ENCODE measurements at places on chromosomes 12 and 14. TPM values are rescaled to one million over a fixed set of nuclear protein-coding genes. Genes with fewer than 3 reads are reported as not detected.

The HCFC2 gene
- 22.0 TPM for total RNA-seq

The ABHD12B gene
- not detected for total RNA-seq

The CLEC2A gene
- total RNA-seq: not detected

The CLEC6A gene
- not detected for total RNA-seq

The ASCL1 gene
- not detected for total RNA-seq

The EPYC gene
- not detected for total RNA-seq

The METTL3 gene
- total RNA-seq: 26.0 TPM

DNA sequence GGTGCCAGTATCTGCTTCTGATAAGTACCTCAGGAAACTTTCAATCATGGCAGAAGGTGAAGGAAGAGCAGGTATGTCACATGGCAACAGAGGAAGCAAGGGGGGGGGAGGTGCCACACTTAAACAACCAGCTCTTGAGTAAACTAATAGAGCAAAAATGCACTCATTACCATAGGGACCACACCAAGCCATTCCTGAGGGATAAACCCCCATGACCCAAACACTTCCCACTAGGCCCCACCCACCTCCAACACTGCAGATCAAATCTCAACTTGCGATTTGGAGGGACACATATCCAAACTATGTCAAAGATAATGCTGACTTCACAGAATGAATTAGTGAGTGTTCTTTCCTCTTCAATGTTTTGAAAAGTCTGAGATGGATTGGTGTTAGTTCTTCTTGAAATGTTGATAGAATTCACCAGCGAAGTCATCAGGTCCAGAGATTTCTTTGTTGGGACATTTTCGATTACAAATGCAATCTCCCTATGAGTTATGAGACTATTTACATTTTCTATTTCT is 16.6 kb downstream of the TFCP2 start:
- no peak overlapping the region for H3K4me3 ChIP-seq
- H3K36me3 ChIP-seq: no peaks in the 10 kb centered on the region
- peaks cover 10% of the 10 kb centered on the region for H3K4me1 ChIP-seq
- peaks cover 2% of the 10 kb centered on the region for H3K27me3 ChIP-seq

DNA sequence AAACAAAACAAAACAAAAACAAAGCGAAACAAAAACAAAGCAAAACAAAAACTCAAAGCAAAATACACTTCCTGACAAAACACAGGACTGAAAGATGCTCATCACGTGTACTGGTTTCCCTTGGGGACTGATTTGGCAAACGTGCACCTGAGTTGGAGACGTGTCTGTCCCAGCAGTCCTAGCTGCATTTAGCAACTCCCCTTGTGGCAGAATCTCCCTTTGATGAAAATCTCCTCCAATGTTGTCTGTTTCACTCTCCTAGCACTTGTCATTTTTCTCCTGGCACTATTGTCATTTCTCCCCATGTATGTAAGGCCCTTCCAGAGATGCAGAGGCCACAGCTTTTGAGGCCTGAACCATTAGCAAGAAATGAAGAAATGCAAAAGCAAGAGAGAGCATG is 6.8 kb upstream of the SLC24A4 start:
- DNase-seq: no peak
- H3K27me3 ChIP-seq: peaks cover 32% of the 10 kb centered on the region
- no peak overlapping the region for H3K27ac ChIP-seq
- H3K4me3 ChIP-seq: no peak overlapping the region

- peaks cover 37% of the 10 kb centered on the region for H3K4me1 ChIP-seq
- no peak overlapping the region for H3K4me3 ChIP-seq
- no peaks in the 10 kb centered on the region for H3K36me3 ChIP-seq
- DNase-seq: no peak
- no peak overlapping the region for H3K27ac ChIP-seq
- no peaks in the 10 kb centered on the region for H3K27me3 ChIP-seq
Measured at GRCh38 chr14:51428981-51429380, 188.9 kb downstream of the TMX1 start.

- DNase-seq: no peak
- no peaks in the 10 kb centered on the region for H3K36me3 ChIP-seq
- no peaks in the 10 kb centered on the region for H3K27me3 ChIP-seq
Measured at GRCh38 chr12:127063339-127064072, 1203.5 kb upstream of the TMEM132C start.

GRCh38 chr14:95046711-95047681 is 110.3 kb downstream of the DICER1 start:
- H3K36me3 ChIP-seq: no peaks in the 10 kb centered on the region
- H3K27me3 ChIP-seq: peaks cover 14% of the 10 kb centered on the region
- H3K4me3 ChIP-seq: no peak overlapping the region
- no peak overlapping the region for H3K27ac ChIP-seq
- DNase-seq: no peak

DNA sequence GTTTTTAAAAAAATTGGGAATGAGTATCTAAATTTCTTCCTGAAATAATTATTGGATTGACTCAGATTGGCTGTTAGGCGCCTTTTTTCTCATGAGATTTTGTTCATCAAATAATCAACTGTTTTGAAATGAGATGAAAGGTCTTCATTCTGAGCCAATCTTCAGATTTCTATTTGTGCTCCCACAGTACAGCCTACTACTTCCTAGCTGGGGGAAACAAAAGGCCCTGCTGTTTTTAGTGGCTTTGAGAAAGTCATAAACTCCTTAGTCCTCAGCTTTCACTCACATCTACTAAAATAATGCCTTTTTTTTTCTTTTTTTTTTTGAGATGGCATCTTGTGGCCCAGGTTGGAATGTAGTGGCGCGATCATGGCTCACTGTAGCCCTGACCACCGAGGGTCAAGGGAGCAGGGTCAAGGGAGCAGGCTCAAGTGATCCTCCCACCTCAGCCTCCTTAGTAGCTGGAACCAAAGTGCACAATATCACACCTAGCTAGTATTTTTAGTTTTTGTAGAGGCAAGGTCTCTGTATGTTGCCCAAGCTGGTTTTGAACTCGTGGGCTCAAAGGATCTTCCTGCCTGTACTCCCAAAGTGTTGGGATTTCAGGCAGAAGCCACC is 15.2 kb downstream of the NACA start:
- H3K27me3 ChIP-seq: peaks cover 2% of the 10 kb centered on the region
- H3K36me3 ChIP-seq: peaks cover 33% of the 10 kb centered on the region
- H3K27ac ChIP-seq: no peak overlapping the region
- peaks cover 7% of the 10 kb centered on the region for H3K4me1 ChIP-seq

DNA sequence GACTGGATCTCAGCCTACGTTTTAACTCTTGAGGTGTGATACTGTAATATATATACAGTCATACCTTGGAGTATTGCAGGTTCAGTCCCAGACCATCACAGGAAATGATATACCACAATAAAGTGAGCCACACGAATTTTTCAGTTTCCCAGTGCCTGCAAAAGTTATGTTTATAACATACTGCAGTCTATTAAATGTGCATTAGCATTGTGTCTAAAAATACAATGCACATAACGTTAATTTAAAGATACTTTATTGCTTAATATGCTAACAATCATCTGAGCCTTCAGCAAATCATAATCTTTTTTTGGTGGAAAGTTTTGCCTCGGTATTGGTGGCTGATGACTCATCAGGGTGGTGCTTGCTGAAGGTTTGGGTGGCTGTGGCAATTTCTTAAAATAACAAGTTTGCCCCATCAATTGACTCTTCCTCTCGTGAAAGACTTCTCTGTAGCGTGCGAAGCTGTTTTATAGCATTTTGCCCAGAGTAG is 18.9 kb downstream of the PYROXD1 start:
- no peak overlapping the region for H3K4me3 ChIP-seq
- H3K4me1 ChIP-seq: peaks cover 16% of the 10 kb centered on the region
- no peak overlapping the region for H3K27ac ChIP-seq
- DNase-seq: no peak
- H3K27me3 ChIP-seq: no peaks in the 10 kb centered on the region
- peaks cover 13% of the 10 kb centered on the region for H3K36me3 ChIP-seq

DNA sequence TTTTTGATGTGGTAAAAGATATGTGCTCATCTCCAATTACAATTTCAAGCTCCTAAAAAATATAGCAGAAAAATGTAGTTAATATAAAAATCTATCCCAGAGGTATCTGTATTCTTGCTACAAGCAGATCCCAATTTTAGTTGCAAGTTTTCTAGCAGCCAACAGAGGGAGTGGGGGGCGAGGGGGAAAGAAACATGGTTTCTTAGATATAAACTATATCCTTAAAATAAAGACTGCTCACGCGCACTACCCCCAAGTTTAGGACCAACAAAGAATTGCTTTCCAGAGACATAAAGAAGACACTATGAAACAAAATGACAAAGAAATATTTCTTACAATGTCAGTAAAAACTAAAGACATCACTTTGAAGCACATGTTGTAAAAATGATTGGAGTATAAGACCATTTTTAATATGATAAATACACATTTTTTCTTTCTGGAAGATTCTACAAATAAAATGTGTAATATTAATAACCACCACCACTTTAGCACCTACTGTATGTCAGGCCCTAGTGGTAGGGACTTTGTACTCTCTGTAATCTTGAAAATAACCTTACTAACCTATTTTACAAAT is 5.4 kb downstream of the MAGOHB start:
- no peak overlapping the region for H3K4me3 ChIP-seq
- H3K36me3 ChIP-seq: peaks cover 26% of the 10 kb centered on the region
- DNase-seq: peak; percentile 13
- no peaks in the 10 kb centered on the region for H3K27me3 ChIP-seq
- no peak overlapping the region for H3K27ac ChIP-seq

DNA sequence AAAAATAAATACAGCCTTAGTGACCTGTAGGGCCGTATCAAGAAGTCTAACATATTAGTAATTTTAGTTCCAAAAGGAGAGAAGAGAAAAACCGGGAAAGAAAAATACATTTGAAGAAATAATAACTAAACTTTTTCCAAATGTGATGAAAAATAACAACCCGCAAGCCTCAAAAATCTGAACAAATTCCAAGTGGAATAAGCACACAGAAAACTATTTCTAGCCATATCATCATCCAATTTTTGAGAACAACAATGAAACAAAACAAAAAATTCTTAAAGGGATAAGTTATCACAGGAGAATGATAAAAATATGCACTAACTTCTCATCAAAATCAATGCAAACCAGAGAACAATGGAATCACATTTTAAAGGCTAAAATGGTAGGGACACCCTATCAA is 198.1 kb upstream of the PLXNC1 start:
- H3K4me3 ChIP-seq: no peak overlapping the region
- no peak overlapping the region for H3K27ac ChIP-seq
- H3K4me1 ChIP-seq: peaks cover 44% of the 10 kb centered on the region

DNA sequence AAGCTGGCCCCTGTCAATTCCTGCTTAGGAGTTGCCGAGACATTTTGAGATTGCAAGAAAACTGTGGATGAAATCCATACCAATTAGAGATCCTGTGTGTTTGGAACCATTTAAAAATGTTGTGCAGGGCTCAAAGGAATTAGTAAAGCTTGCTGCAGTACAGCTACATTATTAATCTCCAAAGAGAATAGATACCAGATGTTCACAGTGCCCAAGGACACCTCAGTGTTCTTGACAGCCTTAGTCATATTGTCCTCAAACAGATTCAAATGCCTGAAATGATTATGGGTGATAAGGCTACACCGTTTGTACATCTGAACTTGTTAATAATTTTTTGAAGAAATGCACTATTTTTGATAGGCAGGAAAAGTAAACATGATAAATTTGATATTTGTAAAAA is 164.6 kb downstream of the MSRB3 start:
- peak; percentile 49 for DNase-seq
- peaks cover 73% of the 10 kb centered on the region for H3K4me1 ChIP-seq

GRCh38 chr12:124464062-124464461 is 103.3 kb downstream of the NCOR2 start:
- peaks cover 40% of the 10 kb centered on the region for H3K36me3 ChIP-seq
- DNase-seq: no peak
- H3K27me3 ChIP-seq: peaks cover 4% of the 10 kb centered on the region
- no peak overlapping the region for H3K27ac ChIP-seq

- H3K4me1 ChIP-seq: peaks cover 60% of the 10 kb centered on the region
- H3K36me3 ChIP-seq: no peaks in the 10 kb centered on the region
- DNase-seq: peak; percentile 36
- H3K27ac ChIP-seq: no peak overlapping the region
Measured at GRCh38 chr14:64755781-64756221, 51.6 kb downstream of the PLEKHG3 start.

- peaks cover 42% of the 10 kb centered on the region for H3K36me3 ChIP-seq
- H3K4me3 ChIP-seq: peak overlapping the region; percentile 99
- no peak for DNase-seq
- H3K27me3 ChIP-seq: peaks cover 31% of the 10 kb centered on the region
Measured at GRCh38 chr12:114684870-114685273, 897 bp upstream of the TBX3 start.

- no peak overlapping the region for H3K4me3 ChIP-seq
- no peaks in the 10 kb centered on the region for H3K27me3 ChIP-seq
- no peak for DNase-seq
- H3K4me1 ChIP-seq: peaks cover 8% of the 10 kb centered on the region
- no peaks in the 10 kb centered on the region for H3K36me3 ChIP-seq
- no peak overlapping the region for H3K27ac ChIP-seq
Measured at GRCh38 chr12:84313323-84313675, 599.3 kb downstream of the SLC6A15 start.

- H3K4me3 ChIP-seq: no peak overlapping the region
- 0 out of 2 replicates have a peak, but pooled peaks cover 3% of the 10 kb centered on the region for H3K27me3 ChIP-seq
- no peak overlapping the region for H3K27ac ChIP-seq
- no peaks in the 10 kb centered on the region for H3K4me1 ChIP-seq
- H3K36me3 ChIP-seq: no peaks in the 10 kb centered on the region
Measured at GRCh38 chr14:104103061-104103445, 17.6 kb downstream of the ASPG start.
